ENCODE measurements at places on chromosomes 16 and 17.

DNA sequence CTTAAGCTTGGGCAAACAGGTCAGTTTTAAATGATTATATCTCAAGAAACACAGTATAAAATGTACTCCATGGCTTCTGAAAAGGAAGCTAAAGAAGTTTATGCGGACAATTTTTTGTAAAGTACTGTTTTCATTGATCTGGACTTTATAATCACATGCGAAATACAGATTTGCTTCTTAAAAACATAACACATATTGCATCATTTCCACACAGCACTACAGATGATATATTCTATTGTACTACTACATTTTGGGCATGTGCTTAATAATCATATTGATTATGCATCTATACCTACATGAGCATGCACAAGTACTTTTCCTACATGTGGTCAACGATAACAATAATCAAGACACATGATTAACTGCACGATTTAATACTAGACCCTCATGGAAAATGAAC is 22.5 kb downstream of the TRIM37 start:
- no peak for DNase-seq

GRCh38 chr16:49469930-49470451 is 96.4 kb downstream of the C16orf78 start:
- DNase-seq, result no peak

GRCh38 chr17:77354670-77355455 is 214.1 kb downstream of the SEC14L1 start:
- DNase-seq, result no peak

- no peak for DNase-seq
Measured at GRCh38 chr16:79592186-79592585, 8.4 kb downstream of the MAF start.

- no peak for DNase-seq
Measured at GRCh38 chr17:47982645-47983390, 11.9 kb downstream of the CDK5RAP3 start.

GRCh38 chr16:88803264-88803987 is at the start of gene CDT1:
Gene CDT1 (plus strand): TSS chr16:88803789. CDS start chr16:88803832, 43 bp downstream.
- peak; percentile 68 for DNase-seq

DNA sequence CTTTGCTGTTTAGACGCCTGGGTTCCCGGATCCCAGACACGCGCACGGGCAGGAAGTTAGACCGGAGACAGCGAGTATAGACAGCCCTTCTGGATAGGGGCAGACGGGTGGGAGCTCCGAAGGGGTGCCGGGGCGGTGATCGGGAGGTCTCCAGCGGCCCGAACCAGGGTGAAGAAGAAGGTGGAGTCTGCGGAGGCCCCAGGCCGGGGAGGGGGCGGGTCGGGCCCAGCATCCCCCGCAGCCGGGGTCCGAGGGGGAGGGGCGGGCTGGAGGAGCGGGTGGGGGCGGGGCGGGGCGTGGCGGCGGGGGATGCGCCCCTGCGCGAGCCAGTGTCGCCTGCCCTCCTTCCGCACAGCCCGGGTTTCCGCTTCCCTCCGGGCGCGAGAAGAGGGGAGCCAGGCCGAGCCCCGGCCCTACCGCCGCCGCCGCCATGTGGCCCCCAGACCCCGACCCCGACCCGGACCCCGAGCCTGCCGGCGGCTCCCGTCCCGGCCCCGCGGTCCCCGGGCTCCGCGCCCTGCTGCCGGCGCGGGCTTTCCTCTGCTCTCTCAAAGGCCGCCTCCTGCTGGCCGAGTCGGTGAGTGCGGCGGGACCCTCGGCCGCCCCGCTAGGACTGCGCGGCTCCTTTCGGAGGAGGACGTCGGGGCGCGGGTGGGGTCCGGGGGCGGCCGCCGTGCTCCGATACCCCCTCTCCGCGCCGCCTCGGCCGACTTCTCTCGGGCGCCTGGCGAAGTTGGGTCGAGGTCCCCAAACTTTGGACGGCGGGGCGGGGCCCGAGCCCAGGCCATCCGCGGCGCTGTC is at the start of gene CMTM3:
CMTM3 (plus strand) TSS at position 329 of the 801 bp plus-strand sequence; CDS start at position 431, 102 bp downstream.
- peak; percentile 60 for DNase-seq

GRCh38 chr16:47016700-47017133 is 43.2 kb upstream of the DNAJA2 start:
- DNase-seq, result no peak

GRCh38 chr16:1959269-1960039 is at the start of gene NDUFB10:
Gene NDUFB10 (plus strand): TSS chr16:1959538. CDS start chr16:1959625, 87 bp downstream.
- DNase-seq, result peak; percentile 77

GRCh38 chr16:12214509-12214908 is 238.0 kb downstream of the SNX29 start:
- no peak for DNase-seq

DNA sequence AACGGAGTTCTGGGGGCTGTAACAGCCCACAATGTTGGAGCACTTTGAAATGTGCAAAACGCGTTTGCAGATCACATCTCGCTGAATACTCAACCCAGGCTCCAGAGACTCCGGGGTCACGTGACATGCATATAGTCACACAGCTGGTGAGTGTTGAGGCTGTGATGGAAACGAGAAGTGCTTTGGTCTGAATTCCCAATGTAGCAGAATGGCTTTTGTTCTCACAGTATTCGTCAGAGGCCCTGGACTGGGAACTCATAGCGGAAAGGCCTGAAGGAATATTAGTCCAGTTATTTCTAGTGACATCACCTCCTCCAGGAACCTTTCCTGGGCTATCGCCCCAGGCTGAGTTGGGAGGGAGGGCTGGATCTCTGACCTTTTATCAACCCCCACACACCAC is 95.8 kb upstream of the CRHR1 start:
- DNase-seq, result no peak

DNA sequence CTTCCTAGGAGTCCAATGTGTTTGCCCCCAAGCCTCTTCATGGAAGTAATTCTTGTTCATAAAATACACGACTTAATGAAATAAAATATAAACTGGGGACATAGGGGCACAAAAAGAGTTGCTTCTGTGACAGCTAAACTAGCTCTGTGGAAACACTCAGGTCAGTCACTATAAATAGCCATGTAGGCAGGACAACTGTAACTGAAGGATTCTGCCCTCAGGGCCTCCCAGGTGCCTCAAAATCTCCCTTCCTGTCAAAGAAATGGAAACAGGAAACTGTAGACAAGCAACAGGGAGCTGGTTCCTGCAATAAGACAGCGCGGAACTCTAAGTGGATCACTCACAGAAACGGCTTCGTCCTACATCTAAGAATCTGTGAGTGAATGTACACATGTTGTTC is 178.1 kb upstream of the ZFHX3 start:
- DNase-seq, result no peak

DNA sequence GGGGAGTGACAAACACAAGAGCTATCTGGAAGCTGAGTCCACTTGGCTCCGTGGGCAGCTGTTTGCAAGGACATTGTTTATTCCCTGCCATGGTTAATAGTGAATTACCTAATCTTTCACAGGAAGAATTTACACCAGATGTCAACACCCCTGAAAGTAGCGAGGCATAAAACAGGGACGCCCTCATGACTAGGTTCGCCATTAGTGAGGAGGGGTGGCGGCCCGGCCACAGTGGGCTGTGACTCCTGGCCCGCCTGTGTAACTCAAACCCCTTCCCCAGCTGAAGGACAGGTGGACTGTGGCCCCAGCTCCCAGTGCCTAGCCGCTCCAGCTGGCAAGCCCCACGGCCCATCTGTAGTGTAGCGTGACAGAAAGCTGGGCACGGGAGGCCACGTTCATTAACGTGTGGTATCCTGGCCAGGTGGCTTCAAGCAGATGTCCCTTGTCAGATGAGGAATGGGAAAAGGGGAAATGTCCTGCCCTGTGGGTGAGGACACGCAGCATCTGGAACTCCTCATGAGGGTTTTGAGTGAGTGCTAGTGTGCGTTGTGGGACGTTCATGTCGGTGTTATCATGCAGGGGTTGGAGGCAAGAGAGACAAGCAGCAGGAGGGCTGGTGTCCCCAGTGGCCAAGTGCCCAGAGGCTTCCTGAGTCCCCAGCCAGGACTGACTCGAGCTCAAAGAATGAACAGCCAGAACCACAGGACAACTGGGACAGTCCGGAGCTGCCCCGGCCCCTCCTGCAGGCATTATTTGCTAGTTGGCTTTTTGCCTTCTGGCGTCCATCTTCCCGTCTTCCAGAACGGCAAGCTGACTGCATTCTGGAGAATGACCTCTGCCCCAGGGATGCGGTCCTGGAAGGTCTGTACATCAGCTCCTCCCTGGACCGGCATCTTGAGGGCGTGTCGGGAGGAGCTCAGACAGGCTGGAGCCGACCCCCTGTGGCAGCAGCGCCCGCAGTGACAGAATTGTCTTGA is 19.2 kb downstream of the KDM8 start:
- no peak for DNase-seq

- DNase-seq, result no peak
Measured at GRCh38 chr16:86050591-86051367, 151.8 kb downstream of the IRF8 start.

- DNase-seq, result no peak
Measured at GRCh38 chr17:31673076-31673475, 186.0 kb downstream of the COPRS start.

- DNase-seq, result no peak
Measured at GRCh38 chr16:2035431-2036199, 8.9 kb downstream of the NHERF2 start.

DNA sequence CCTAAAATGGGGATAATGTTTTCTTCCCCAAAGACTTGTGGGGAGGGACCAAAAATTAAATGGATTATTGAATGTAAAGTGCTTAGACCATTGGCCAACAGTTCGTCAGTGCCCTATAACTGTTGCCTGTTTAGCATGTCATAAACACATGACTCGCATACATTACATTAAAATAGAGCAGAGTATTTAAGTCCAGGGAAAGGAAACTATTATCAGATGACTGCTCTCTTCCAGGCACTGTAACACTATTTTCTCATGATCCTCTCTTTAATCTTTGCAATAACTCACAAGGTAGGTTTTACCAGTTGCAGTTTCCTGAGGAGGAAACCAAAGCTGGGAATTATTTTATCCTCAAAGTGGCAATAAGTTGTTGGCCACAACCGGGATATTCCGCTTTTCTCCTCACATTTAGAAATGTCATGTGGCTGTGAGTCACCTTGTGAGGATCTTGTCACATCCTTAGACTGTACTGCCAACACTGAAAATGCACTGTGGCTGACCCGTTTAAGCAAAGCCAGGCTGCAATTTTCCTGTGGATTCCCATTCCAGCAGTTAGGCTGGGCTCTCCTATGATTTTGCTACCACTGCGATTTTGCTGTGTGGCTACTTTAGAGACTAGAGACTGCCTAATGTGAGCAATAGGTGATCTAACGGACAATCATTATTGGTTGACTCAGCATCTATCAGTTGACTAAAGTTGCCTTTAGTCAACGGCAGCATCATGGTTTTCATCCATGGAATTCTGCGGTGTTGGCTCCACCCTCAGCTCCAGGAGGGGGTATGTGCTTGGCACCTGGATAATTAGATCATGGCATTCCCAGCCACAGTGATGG is 58.3 kb upstream of the DHX40 start:
- no peak for DNase-seq

DNA sequence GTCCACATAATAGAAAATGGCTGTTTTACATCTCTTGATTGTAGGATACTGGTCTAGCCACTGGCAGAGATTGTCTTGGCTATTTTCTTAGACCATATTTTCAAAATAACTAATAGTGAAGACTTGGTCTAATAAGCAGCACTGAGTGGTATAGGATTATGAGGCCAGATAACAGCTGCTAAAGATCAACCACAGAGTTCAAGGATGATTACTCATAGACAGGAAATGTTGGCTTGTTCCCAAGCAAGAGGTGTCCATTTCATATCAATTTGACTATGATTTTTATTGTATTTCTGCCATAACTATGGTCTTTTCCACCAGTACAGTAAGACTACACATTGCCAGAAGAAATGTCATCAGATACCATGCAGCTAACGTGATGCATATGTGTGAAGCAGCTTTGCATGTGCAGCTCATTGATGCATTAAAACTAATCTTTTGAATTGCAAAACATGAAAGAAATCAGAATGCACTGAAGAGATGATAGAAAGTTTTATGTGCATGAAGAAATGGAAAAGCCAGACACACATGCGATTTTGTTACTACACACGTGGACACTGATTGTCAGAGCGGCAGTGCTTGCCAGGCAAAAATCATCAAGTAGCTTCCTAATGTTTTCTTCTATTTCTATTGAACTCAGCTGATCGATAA is 693.3 kb downstream of the CDH11 start:
- DNase-seq, result no peak

- no peak for DNase-seq
Measured at GRCh38 chr16:87823181-87823929, 46.0 kb downstream of the SLC7A5 start.

DNA sequence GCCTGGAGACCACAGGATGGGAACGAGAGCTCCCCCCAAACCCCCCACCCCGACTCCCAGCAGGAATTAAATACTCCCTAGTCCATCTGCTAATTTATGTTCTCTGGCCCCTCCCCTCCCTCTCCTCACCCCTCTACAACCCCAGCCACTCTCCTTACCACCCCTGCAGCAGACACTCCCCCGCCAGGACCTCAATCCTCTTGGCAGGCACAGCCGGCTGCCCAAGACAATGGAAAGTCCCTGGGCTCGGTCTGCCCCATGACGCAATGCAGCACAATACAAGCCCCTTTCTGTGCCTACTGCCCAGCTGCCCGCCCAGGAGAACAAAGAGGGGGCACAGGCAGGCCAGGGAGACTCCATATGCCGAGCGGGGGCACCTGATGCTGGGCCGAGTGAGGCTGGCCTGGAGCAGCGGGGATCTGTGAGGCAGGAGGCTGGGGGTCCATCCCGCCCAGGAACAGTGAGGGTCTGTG is 30.3 kb upstream of the CDC42EP4 start:
- peak; percentile 95 for DNase-seq

GRCh38 chr17:35969558-35970380 is 11.5 kb downstream of the CCL16 start:
- DNase-seq, result peak; percentile 47

- DNase-seq, result no peak
Measured at GRCh38 chr16:84446084-84446483, 58.4 kb downstream of the MEAK7 start.

GRCh38 chr16:500709-501108 is 26.8 kb upstream of the CAPN15 start:
- DNase-seq, result no peak

DNA sequence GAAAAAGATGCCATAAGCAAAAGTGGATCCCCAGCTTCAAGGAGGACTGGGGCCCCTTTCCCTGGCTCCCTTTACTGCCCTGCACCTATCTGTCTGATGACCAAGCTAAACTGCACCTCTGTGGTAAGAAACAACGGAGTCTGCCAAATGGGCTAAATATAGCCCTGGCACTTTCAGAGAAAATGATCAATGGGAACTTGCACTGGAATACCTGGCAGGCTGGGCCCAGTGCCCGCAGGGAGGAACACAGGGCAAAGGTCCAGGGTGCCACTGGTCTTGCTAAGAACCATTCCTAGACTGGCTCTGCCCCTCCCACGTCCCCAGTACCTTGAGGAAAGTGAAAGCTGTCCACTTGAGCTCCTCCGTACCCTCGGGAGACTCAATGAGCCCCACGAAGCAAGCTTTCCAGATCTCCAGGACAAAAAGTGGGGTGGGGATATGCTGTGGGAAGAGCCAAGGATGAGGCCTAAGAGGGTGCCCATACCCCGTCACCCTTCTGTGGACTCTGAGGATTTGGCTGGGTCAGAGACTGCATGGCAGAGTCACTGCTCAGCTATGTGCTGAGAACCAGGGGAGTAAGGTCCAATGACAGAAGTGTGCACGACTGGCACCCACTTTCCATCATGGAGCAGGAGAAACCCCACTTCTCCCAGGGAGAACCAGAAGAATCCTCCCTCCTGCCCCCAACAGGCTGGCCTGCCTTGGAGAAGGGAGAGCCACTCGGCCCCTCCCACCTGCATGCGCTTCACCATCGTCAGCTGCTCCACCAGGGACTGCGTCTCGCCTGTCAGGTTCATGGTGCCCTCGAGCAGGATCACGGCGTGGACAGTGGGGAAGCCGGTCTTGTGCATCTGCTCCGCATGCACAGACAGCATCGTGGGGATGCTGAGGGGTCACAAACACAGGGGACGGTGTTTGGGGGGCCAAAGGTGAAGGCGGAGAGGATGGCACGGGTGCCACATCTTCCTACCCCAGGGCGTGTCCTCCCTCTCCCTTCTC is 17.4 kb downstream of the CSF3 start:
- DNase-seq, result no peak

All from nucleus accumbens (tissue), 56 donors.